ENCODE measurements at places on chromosomes 12 and 14.

GRCh38 chr14:56004786-56005185, 113.4 kb upstream of the PELI2 start:
- DNase-seq: no peak

GRCh38 chr12:97456571-97457188, 5.9 kb upstream of the RMST start:
- DNase-seq: no peak

- DNase-seq: no peak
Observed at GRCh38 chr12:124233041-124233796, 61.7 kb upstream of the RFLNA start.

DNA sequence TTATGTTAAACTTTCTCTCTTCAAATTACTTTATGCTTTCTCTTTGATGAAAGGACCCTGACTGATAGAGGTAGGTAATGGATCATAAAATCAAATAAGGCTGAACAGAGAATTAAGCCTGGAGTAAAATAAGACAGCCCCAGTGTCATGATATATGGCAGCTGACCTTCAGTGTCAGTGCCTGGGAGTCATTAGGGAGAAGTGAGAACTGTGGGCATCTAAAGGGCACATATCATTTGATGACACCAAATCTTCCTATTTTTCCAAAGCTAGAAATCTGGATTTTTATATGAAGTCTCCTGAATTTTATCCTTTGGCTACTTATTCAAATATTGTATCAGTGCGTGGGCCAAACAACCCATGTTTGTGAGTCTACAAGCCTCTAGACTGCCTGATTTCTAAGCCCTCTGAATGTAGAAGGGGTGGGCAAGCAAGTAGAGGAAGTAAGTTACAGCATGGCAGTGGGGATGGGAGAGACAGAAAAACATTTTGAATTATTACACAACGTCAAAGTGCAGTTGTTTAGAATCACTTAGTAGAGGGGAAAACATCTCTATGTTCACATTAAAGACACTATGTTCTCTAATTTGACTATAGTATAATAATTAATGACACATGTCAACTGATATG, 10.0 kb downstream of the SLC39A9 start:
- no peak for DNase-seq

DNA sequence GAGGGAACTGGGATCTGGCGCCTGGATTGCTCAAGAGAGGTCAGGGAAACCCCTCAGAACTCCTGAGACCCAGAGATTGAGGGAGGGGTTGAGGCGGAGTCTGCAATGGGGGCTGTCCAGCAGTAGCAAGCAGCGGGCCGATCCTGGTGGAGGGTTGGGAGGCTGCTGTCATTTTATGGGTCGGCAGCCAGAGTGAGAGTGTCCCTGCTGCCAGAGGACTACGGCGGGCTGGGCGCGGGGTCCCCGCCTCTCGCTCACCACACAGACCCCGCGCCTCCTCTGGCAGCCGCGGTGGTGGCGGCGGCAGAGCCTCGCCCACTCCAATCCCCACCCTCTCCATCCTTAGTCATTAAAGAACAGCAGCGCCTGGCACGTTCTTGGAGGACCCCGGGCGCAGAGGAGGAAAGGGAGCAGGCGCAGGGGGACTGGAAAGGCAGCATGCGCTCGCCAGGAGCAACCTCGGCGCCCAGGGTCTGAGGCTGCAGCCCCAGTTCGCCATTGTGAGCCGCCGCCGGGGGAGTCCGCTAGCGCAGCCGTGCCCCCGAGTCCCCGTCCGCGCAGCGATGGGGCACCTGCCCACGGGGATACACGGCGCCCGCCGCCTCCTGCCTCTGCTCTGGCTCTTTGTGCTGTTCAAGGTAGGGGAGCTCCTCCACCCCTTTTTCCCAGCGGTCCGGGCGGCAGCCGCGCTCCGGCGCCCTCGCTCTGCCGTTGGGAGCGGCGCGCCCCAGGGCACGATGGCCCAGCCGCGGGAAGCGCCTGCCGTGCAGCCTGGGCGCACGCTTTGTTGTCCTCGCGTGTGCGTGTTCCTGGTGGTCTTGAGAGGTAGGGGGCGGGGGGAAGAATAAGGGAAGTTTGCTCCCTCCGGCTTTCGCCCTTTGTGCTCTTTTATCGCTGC, at the start of gene PTPRO:
TSS of gene PTPRO (plus strand) at position 345 of the 898 bp plus-strand sequence.
- no peak for DNase-seq

All from NK-92 treated with Interleukin-12 subunit alpha and Interleukin-12 subunit beta, amount 100 ng/mL, for 24 hours (cell line).